Activated CD8-positive, alpha-beta memory T cell treated with anti-CD3 and anti-CD28 coated beads, Interleukin-2, amount 10 ng/mL, durations not matched to agents 7 days and 5 days (primary cell): ENCODE measurements at places on chromosomes 6 and 20. TPM values are rescaled to one million over a fixed set of nuclear protein-coding genes. Genes with fewer than 3 reads are reported as not detected.

ANGPT4 gene
- not detected for total RNA-seq

DAAM2 gene
- total RNA-seq = not detected

VNN1 gene
- total RNA-seq = not detected

ADTRP gene
- 2.0 TPM for total RNA-seq

LY86 gene
- 1.2 TPM for total RNA-seq

CCDC28A gene
- total RNA-seq = 17.4 TPM

ENPP3 gene
- total RNA-seq = 0.93 TPM

RRAGD gene
- total RNA-seq = 1.3 TPM

BANF2 gene
- not detected for total RNA-seq

BTNL2 gene
- total RNA-seq = not detected

LBP gene
- not detected for total RNA-seq

MUCL3 gene
- total RNA-seq = not detected

CCM2L gene
- not detected for total RNA-seq

IP6K3 gene
- total RNA-seq = not detected

EYA4 gene
- not detected for total RNA-seq

CBLN4 gene
- not detected for total RNA-seq

RHAG gene
- not detected for total RNA-seq

ANKRD6 gene
- 4.5 TPM for total RNA-seq

STMND1 gene
- total RNA-seq = not detected

BNIP5 gene
- total RNA-seq = not detected

ANKRD66 gene
- total RNA-seq = not detected

BMP5 gene
- not detected for total RNA-seq

ELOVL4 gene
- total RNA-seq = 1.6 TPM

PI16 gene
- total RNA-seq = 2.0 TPM

GSTA2 gene
- not detected for total RNA-seq

KIAA0408 gene
- total RNA-seq = 25.6 TPM

TAGAP gene
- total RNA-seq = 44.8 TPM

ENPP1 gene
- 0.15 TPM for total RNA-seq

PRND gene
- total RNA-seq = not detected

CLPSL2 gene
- total RNA-seq = not detected

NTSR1 gene
- total RNA-seq = not detected

SLC26A8 gene
- not detected for total RNA-seq

SNX21 gene
- total RNA-seq = 0.96 TPM

SLC17A1 gene
- total RNA-seq = not detected

OR12D3 gene
- not detected for total RNA-seq

OR2H1 gene
- not detected for total RNA-seq

PRL gene
- not detected for total RNA-seq

COL9A1 gene
- total RNA-seq = not detected

NKAIN2 gene
- not detected for total RNA-seq

ALDH5A1 gene
- 3.7 TPM for total RNA-seq

UNC5CL gene
- total RNA-seq = 2.5 TPM

LRP11 gene
- total RNA-seq = 3.1 TPM

HSPA1L gene
- 2.9 TPM for total RNA-seq

HCRTR2 gene
- total RNA-seq = not detected

BMP6 gene
- not detected for total RNA-seq

ACTL10 gene
- total RNA-seq = 3.7 TPM

CNKSR3 gene
- total RNA-seq = not detected

DEFB124 gene
- total RNA-seq = not detected

GSTA3 gene
- total RNA-seq = not detected

OSTM1 gene
- 22.2 TPM for total RNA-seq

ZNF311 gene
- total RNA-seq = 0.26 TPM
